ENCODE measurements at places on chromosomes 2 and 18. TPM values are rescaled to one million over a fixed set of nuclear protein-coding genes. Genes with fewer than 3 reads are reported as not detected.

DNA sequence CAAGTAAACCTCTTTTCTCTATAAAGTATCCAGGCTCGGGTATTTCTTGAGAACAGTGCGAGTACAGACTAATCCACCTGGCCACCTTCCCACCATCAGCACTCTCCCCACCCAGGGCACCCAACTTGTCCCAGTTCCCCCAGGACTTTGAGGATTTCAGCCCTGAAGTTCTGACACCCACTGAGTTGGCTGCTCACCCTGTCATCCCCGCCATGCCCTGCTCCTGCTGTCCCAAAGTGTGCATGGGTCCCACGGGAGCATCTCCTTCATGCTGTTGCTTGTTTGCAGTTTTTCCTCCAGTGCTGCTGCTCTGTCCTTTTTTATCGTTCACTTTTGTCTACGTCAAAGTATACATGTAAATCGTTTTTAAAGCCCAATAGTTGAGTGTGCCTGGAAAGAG, 273.9 kb downstream of the PHLPP1 start:
- no peak for DNase-seq

ALK gene
- 0.06 TPM for total RNA-seq

GRCh38 chr2:202638721-202639120, 4.0 kb downstream of the FAM117B start:
- DNase-seq: no peak

- DNase-seq: peak; percentile 94
These were observed 486 bp upstream of the GPR39 start for GRCh38 chr2:132415915-132416722.

GRCh38 chr2:53130441-53130943, 637.1 kb upstream of the CHAC2 start:
- DNase-seq: no peak

GRCh38 chr2:37389989-37390765, 45.7 kb downstream of the QPCT start:
- DNase-seq: peak; percentile 35

CPLX4 gene
- total RNA-seq: not detected

GRCh38 chr2:98452396-98453027, 7.9 kb downstream of the INPP4A start:
- DNase-seq: no peak

GRCh38 chr2:80252294-80252986, 52.1 kb downstream of the LRRTM1 start:
- DNase-seq: no peak

GRCh38 chr2:230674966-230675672, 37.5 kb upstream of the CAB39 start:
- no peak for DNase-seq

FOXI3 gene
- not detected for total RNA-seq

IL36B gene
- total RNA-seq: not detected

DNA sequence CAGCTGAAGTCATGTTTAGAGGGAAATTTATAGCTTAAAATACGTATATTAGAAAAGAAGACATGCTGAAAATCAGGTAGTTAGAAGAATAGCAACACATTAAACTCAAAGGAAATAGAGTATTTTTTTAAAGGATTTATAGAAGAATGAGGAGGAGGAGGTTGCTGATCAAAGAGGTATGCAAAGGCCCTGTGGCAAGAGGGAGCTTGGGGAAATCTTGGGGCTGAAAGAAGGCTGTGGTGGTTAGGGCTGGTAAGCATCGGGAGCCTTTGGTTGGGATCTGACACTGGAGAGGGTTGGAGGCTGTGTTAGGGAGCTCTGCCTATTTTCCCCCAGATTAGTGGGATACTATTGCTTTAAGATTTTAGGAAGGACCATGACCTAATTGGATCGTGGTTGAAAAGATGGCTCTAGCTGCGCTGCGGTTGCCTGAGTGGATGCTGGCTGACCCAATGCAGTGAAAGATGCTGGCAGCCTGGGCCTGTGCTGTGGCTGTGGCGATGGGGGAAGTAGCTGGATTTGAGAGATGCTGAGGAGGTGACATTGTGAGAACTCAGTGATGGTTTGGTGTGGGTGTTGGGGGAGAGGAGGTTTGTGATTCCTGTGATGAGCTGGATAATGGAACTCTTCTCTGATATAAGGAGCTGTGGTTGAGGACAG, 11.7 kb downstream of the DGKD start:
- no peak for DNase-seq

- DNase-seq: no peak
These were observed 10.0 kb downstream of the PROC start for GRCh38 chr2:127428057-127428814.

CRYBA2 gene
- 6.9 TPM for total RNA-seq

ERMN gene
- total RNA-seq: 0.11 TPM

- no peak for DNase-seq
These were observed 82.0 kb upstream of the NT5C1B start for GRCh38 chr2:18671363-18671762.

- DNase-seq: peak; percentile 58
These were observed 64.3 kb upstream of the ACSL3 start for GRCh38 chr2:222796413-222797103.

CYRIA gene
- 2.4 TPM for total RNA-seq

GRCh38 chr2:19216676-19217602, 141.5 kb downstream of the OSR1 start:
- no peak for DNase-seq

GRCh38 chr2:80420530-80421208, 116.1 kb upstream of the LRRTM1 start:
- no peak for DNase-seq

- no peak for DNase-seq
These were observed 157.6 kb downstream of the ARL6IP6 start for GRCh38 chr2:152875701-152876695.

GLI2 gene
- 4.0 TPM for total RNA-seq

DNA sequence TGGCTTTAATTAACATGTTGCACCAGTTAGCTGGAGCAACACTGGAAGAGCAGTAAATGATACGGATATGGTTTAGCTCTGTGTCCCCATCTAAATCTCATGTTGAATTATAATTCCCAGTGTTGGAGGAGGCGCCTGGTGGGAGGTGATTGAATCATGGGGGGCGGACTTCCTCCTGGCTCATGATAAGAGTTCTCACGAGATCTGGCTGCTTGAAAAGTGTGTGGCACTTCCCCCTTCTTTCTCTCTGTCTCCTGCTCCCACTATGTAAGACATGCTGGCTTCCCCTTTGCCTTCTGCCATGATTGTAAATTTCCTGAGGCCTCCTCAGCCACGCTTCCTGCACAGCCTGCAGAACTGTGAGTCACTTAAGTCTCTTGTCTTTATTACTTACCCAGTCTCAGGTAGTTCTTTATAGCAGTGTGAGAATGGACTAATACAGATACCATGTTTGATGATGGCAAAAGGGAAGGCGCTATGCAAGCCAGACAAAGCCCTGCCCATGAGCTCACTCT, 963.6 kb downstream of the SOCS6 start:
- DNase-seq: no peak

DNA sequence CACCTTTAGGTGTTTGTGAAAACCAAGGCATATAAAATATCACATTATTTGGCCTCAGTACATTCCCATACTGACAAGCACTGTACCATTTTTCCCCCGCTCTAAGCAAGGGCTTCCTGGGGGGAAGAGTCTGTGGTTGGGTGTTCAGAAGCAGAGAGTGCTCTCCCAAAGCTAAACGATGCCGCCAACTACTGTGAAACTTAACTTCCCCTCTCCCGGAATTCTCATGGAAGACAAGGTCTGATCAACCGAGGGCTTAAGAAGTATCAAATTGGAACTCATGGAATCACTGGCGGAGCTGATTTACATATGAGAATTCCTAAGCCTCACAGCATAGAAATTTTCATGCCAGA, 433 bp upstream of the MFF start:
- DNase-seq: no peak

MYO5B gene
- 128 TPM for total RNA-seq

GRCh38 chr2:98880266-98881152, 55.5 kb downstream of the CRACDL start:
- no peak for DNase-seq

GRCh38 chr18:32358075-32358474, 112.6 kb downstream of the GAREM1 start:
- DNase-seq: no peak

GPBAR1 gene
- total RNA-seq: 1.8 TPM

- no peak for DNase-seq
These were observed 36.6 kb downstream of the VAPA start for GRCh38 chr18:9950289-9951016.

LRATD1 gene
- total RNA-seq: 136 TPM

GRCh38 chr18:72539901-72540300, 4.2 kb downstream of the CBLN2 start:
- no peak for DNase-seq

GRCh38 chr2:105584435-105585010, 160.2 kb upstream of the NCK2 start:
- DNase-seq: no peak

DNA sequence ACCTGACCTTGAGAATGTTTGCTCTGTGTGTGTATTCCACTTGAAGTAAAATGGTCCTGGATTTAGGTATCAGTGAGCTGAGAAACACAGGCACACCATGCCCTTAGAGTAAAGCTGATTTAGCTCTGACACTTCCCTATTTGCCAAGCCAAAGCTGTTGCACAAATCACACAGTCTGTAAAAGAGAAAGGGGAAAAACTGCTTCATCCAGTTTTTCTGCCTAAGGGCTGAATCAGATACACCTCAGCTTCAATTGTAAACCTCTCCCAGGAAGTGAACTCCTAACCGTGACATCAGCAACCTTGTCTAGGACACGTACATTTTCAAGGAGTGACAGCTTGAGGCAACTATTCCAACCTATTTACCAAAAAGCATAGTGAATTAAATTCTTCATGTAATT, 150.4 kb downstream of the NR4A2 start:
- peak; percentile 63 for DNase-seq

TUBA4B gene
- not detected for total RNA-seq

TCF23 gene
- total RNA-seq: not detected

- peak; percentile 2 for DNase-seq
These were observed 50.5 kb upstream of the HS6ST1 start for GRCh38 chr2:128369108-128369555.

GRCh38 chr2:221677688-221678087, 105.6 kb upstream of the EPHA4 start:
- no peak for DNase-seq

DNA sequence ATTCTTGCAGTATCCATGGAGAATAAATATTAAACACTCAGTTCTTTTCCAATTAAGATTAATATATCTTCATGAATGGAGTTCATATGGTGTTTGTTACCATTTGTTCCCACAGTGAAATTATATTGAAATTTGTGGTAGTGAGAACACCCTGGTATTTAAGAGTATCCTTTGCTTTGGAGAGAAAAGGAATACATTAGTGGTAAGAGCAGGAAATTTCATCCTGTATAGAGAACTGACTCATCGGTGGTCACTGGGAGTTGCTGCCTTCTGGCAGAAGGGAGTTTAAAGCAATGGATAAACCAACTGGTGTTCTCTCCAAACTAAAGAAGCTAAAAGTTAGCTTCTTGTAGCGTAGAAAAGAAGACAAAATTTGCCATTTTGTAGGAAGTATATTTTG, 107.3 kb downstream of the MYO1B start:
- no peak for DNase-seq

GRCh38 chr2:109168086-109168485, 39.1 kb downstream of the SH3RF3 start:
- DNase-seq: no peak

SMAD7 gene
- total RNA-seq: 36.4 TPM

Data from left colon (tissue), 2 donors.